ENCODE measurements at places on chromosomes 4 and X.

GRCh38 chr4:44801384-44801783 is 75.0 kb upstream of the GNPDA2 start:
- no peak for DNase-seq

DNA sequence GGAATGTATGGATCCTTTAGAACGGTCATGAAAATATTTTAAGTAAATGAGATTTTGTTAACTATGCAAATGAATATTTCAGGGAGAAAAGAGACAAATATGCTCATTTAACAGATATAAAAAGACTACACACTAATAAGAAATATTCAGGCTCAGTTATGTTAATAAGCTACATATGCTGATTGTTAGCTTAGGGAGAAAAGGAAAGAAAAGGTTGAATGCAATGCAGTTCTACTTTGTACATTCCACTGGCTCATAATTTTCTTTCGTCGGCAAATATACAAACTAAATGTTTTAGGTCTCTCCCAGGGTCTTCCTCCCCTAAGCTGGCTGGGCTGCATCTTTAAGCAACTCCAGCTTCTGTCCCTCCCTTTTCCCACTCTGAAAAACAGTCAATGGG is 2.7 kb upstream of the RTL3 start:
- DNase-seq, result no peak

DNA sequence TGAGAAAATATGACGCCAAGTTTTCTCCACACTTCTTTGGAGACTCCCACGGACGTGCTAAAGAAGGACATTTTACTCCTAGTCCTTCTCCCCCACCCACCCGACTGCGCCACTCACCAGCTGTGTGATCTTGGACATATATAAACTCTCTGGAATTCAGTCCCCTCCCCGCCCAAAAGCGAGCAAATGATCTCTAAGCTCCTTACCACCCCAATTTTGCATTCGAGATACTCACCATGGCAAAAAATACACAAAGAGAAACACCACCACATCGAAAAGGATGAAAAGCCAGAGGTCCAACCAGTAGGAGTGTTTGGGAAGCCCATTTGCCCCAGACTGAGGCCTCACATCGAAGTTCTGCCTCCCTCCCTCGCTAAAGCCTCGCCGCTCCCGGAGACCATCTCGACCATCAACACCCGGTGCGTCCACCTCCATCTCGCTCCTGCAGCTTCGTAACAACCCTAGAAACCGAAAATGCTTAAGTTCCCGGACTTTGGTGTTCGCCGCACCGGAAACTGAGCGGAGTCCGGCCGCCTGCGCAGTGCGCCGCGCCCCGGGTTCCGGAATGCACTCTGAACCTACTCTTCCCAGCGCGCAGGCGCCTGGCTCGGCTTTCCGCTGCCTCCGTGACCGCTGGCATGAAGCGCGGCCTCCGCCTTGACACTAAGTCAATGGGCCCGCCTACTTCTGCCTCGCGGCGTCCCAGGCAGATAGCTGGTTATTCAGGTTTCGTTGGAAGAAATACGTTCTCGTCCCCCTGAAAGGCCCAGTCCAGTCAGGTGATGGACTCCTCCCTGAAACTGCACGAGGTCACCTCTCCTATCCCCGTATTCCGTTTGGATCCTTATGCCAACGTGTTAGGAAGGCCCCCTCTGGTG is 21.6 kb downstream of the FABP2 start:
- DNase-seq, result peak; percentile 92

DNA sequence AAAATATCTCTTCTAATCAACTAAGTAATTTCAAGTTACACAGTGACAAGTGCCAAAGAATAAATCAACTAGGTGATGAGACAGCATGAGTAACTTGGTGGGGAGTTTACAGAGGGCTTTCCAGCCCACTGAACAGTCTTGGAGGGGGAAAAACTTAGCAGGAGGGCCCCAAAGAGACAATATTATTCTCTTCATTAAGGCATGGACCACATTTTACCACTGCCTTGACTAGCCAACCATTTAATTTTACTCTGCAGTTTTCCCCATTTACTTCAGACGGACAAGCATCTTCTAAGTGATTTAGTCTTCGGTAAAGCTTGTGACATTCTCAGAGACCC is 25.3 kb upstream of the GATB start:
- no peak for DNase-seq

DNA sequence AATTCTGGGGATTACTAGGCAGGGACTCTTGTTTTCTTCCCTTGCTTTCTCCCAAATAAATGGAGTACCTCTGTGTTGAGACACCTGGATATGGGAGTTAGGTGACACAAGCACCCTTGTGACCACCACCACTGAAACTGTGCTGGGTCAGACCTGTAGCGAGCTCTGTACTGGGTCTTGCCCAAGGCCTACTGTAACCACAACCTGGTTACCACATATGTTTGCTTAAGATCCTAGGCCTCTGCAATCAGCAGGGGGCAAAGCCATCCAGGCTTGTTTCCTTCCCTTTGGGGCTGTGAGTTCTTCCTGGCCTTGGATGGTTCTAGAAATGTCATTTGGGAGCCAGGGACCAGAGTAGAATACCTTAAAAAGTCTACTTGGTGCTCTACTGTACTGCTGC is 49.4 kb downstream of the LPAR4 start:
- DNase-seq, result no peak

- DNase-seq, result no peak
Measured at GRCh38 chrX:133546441-133546840, 131.2 kb upstream of the GPC4 start.
